Dermis microvascular lymphatic vessel endothelial cell (primary cell): ENCODE measurements at places on chromosomes 7 and 10. TPM values are rescaled to one million over a fixed set of nuclear protein-coding genes. Genes with fewer than 3 reads are reported as not detected.

- no peak for DNase-seq
Measured at GRCh38 chr10:489330-489729, 200.1 kb downstream of the DIP2C start.

DNA sequence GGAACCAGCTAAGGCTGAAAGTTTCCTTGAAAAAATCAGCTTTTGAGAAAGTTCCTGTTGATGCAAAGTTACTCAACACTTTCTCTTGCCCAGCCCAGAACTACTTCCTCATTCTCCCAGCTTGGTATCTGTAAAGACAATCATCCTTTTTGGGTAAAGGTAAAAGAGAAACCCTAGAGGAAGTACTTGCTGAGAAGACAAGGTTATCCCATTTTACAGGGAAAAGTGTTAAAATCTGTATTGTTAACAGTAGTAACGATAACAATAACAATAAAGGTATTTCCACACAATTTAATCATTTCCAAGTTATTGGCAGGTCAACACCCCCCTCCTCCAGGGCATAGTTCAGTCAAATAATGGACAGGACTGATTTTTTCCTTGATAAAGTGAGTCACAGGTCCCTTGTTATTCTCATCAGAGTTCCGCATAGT lies 2.4 kb downstream of the ALOX5 start:
- DNase-seq: no peak

DNA sequence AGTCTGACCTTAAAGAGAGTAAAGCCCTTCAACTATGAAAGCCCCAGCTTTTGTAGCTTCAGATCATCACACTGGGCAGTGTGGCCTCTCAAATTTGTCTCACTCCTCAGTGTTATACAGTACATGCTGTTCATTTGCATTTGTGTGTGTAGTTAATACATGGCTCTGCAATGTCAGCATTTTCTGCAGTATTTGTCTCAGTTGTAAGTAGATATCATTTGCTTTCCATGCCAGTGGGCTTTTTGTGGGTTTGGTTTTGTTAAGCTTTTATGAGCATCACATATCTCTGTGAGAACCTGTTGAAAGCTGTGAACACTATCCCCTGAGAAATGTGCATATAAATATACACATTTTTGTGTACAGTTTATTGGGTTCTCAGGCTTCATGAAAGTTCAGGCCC lies 57.0 kb downstream of the ZNF277 start:
- no peak for DNase-seq

DNA sequence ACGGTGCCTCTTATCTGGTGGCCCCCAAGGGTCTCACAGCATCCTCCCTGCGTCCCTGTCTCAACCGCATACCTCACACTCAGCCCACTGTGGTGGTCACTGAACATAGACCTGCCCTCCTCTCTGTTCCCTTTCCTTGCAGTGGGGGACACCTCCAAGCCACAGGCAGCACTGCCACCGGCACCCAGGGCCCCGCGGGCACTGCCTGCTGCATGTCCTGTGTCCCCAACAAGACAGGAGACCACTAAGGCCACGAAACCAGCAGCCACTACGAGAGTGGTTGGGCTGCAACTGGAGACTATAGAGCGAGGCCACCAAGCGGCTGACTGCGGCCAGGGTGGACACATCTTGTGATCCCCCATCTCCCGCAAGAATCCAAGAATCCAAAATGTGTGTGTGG lies 15.3 kb downstream of the BRI3 start:
- no peak for DNase-seq

DNA sequence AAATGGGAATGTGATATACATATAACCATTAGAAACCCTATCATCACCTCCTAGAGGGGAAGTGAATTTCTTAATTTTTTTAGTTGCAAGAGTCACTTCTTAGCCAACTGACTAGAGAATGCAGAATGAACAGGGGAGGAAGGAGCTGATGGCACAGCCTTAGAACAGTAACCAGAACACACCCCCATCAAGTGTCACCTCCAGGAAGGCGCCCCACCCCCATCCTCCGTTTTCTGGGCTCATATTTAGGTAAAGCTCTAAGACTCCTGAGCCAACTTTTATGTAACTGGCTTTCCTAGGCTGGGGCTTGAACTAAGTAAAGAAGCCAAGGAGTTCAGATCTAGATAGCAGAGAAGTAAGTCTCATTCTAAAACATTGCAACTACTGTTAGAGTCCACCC lies 54.0 kb downstream of the COL17A1 start:
- no peak for DNase-seq

DNA sequence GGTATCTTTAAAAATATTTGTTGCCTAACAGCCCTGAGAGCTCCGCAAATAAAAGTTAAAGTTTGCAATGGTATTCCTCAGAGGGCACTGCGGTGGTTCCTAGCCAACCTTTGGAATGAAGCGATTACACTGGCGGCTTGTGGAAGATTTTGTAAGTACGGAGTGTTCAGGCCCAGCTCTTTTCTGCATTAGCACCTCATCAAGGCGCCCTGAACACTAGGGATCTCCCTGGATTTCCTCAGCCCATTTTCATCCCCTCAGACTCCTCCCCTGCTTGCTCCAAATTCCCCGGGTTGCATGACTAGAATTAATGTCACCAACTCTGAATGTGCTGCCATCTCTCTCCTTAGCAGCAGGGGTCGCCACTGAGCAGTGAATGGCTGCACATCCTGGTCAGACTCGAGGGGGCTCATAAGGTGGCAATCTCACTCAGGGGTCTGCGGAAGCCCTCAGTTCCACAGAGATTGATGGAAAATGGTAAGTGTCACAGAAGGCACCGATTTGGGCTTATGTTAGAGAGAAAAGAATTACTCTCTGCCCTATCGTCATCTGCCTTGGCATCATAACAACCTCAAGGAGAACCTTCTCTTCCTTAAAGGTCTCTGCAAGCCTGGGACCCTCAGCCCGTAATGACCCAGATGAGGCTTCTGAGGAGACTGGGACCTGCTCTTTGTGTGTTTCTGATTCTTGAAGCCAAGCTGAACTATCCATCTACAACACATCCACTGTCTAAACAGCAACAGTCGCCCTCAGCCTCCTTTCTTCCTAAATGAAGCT lies 262.8 kb upstream of the AOAH start:
- DNase-seq: peak; percentile 46

- DNase-seq: no peak
Measured at GRCh38 chr7:40009301-40009700, 59.2 kb downstream of the CDK13 start.

DNA sequence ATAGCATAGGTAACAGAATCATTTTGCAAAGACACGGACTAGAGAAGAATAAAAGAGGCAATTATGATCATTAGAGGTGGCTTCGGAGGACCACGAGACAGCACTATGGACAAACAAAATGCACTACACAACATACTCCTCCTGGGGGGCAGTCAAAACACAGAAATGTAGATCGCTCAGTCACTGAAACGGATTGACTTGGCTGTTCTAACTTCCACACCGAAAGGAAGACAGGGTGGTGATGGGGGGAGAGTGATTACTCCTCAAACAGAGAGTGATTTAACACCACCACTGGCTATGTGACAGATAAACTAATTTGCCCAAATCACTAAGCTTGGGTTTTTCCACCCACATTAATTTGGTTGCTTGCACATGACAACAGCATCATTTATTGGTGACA lies 14.1 kb upstream of the PPA1 start:
- DNase-seq: no peak

CHST15 gene
- total RNA-seq: 72.9 and 114 TPM in 2 replicates

GRM3 gene
- not detected in 2 replicates for total RNA-seq

PAOX gene
- 3.1 and 6.6 TPM in 2 replicates for total RNA-seq

RADIL gene
- total RNA-seq: 1.7 and 5.6 TPM in 2 replicates

PLEKHA1 gene
- total RNA-seq: 21.7 and 25.9 TPM in 2 replicates

CFTR gene
- not detected in 2 replicates for total RNA-seq

BTBD16 gene
- under 0.01 TPM in 1 of 2 replicates, not detected in the other for total RNA-seq

VSTM4 gene
- total RNA-seq: 0.39 and 3.0 TPM in 2 replicates

FRMPD2 gene
- 0.13 TPM in 2 replicates for total RNA-seq

ZNF789 gene
- 4.3 and 4.7 TPM in 2 replicates for total RNA-seq
